ENCODE measurements at places on chromosomes 5 and 9. TPM values are rescaled to one million over a fixed set of nuclear protein-coding genes. Genes with fewer than 3 reads are reported as not detected.

GRCh38 chr9:22657713-22658112 lies 211.1 kb downstream of the DMRTA1 start:
- DNase-seq: no peak

DNA sequence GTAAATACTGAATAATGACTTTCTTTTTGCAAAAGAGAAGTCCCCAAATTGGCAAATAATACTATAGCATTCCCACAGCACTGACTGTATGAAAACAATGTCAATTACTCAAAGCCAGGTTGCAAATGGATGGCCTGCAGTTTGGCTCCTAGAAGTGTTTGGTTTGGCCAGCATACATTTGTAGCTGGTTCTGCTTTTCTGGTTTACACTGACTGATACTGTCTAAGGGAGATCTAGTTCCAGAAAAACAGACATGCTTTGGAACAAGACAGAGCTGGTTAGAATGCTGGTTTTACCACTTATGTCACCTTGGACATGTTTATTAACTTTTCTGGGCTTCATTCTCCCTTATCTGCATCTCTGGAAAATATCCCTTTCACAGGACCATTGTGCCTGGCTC lies 81.5 kb upstream of the TRPM3 start:
- no peak for DNase-seq

- DNase-seq: no peak
Observed at GRCh38 chr5:37109338-37109737, 139.8 kb downstream of the CPLANE1 start.

DNA sequence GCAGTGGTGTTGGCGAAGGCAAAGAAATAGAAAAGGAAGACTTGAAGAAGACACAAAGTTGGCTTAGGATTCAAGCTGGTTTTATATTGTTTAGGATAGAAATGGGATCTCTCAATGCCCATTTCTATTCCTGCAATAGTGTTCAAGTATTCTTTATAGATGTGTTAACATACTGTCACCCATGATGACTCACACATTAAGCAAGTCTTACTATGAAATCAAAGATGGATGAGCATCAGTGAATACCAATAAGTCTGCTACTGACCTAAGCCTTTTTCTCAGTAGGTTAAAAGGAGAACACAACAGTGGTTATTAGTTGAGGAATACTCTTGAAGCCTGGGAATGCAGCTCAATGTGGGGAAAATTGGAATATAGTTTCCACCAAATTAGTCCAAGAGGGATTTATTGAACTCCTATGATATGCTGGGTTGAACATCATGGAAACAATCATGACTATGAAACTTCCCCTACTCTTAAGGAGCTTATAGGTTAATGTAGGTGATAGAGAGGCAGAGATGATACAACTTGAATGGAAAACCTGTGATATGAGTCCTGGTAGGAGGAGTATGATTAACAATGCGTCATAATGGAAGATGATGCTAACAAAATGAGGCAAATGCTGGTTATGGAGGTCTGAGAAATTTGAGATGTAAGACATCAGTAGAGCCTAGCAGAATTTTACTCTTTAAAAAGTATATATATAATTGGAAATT lies 417.1 kb upstream of the DAP start:
- no peak for DNase-seq

PCDHA12 gene
- total RNA-seq: 4.8 TPM

Measured in esophagus muscularis mucosa (tissue), 4 donors.